Activated T-helper 2 cell treated with anti-CD3 and anti-CD28 coated beads, Interferon-gamma antibody, Interleukin-2, Interleukin-4, amounts not matched to agents 10 μg/mL and 5 μg/mL and 100 μg/mL, durations not matched to agents 14 hours and 24 hours and 36 hours (primary cell): ENCODE measurements at places on chromosomes 11 and 22. TPM values are rescaled to one million over a fixed set of nuclear protein-coding genes. Genes with fewer than 3 reads are reported as not detected.

DNA sequence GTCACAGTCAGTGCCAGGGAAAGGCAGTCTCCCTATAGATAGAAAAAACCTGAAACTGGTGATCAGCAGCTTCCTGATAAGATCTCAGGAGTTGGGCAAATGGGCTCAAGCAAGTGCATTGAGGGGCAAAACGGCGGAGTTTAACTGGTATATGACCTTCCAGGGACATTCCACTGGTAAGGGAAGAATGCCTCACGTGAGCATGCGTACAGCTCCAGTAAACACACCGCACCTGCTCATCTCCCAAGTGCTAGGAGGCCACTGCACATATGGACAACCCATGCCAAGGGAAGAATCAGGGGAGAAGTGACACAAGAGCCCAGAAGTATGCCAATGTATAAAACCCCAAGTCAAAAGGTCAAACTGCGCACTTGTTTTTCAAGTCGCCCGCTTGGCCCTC lies 11.6 kb downstream of the HEPHL1 start:
- no peaks in the 10 kb centered on the region for H3K36me3 ChIP-seq
- H3K27me3 ChIP-seq, result no peaks in the 10 kb centered on the region
- no peaks in the 10 kb centered on the region for H3K4me1 ChIP-seq
- H3K27ac ChIP-seq, result no peak overlapping the region

DNA sequence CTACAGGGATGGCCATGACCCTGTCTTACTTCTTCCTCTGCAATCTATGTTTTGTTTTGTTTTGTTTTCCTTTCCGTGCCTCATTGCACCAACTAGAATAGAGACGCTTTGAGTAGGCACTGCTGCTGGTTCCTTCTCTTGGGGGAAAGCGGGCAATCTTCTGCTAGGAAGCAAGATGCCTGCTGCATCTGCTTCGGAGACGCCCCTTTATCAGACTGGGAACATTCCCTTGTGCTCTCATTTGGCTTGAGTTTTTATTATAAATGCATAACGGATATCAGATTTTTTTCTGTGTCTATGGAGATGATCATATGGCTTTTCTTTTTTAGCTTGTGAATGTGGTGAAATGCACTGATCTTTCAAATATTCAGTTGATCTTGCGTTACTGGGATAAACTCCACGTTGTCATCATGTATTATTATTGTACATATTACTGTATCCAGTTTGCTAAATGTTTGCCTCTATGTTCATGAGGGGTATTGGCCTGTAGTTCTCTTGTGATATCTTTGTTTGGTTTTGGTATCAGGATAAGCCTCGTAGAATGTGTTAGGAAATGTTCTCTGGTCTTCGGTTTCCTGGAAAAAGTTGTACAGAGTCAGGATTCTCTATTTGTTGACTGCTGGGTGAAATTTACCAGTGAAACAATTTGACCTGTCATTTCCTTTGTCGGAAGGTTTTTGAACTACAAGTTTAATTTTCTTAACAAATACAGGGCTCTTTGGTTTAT lies 23.4 kb upstream of the KRTAP5-6 start:
- no peak for DNase-seq
- H3K4me3 ChIP-seq, result no peak overlapping the region
- H3K27me3 ChIP-seq, result peaks cover 44% of the 10 kb centered on the region
- no peaks in the 10 kb centered on the region for H3K4me1 ChIP-seq
- H3K36me3 ChIP-seq, result no peaks in the 10 kb centered on the region

- no peak overlapping the region for H3K4me3 ChIP-seq
- DNase-seq, result no peak
- H3K27me3 ChIP-seq, result no peaks in the 10 kb centered on the region
- no peaks in the 10 kb centered on the region for H3K4me1 ChIP-seq
- H3K27ac ChIP-seq, result no peak overlapping the region
These were observed 13.0 kb downstream of the OR52N4 start for GRCh38 chr11:5767056-5767455.

GRCh38 chr11:43327987-43328386 lies 16.2 kb downstream of the API5 start:
- no peaks in the 10 kb centered on the region for H3K27me3 ChIP-seq
- peaks cover 79% of the 10 kb centered on the region for H3K36me3 ChIP-seq
- no peak overlapping the region for H3K4me3 ChIP-seq

GRCh38 chr11:109275931-109276330 lies 146.1 kb upstream of the C11orf87 start:
- H3K36me3 ChIP-seq, result no peaks in the 10 kb centered on the region
- H3K27ac ChIP-seq, result no peak overlapping the region
- H3K4me3 ChIP-seq, result no peak overlapping the region
- no peak for DNase-seq
- peaks cover 4% of the 10 kb centered on the region for H3K4me1 ChIP-seq

DNA sequence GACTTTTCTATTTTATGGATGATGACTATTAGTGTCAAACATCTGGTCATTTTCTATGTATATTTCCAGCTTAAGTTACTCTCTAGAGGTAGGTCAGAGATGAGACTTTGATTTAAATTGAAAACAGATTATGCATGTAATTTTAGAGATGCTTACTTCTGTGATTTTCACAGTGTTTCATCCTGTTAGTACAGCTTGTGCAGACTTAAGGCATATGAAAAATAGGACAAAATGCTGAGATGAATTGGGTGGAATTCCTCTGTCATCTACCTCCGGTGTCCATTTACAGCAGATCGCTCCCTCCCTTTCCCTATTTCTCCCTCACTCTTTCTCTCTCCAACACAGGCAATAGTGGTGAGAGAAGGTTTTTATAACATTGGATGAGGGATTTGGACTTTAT lies 14.1 kb downstream of the JAM3 start:
- no peaks in the 10 kb centered on the region for H3K4me1 ChIP-seq
- H3K27me3 ChIP-seq, result peaks cover 12% of the 10 kb centered on the region
- no peaks in the 10 kb centered on the region for H3K36me3 ChIP-seq
- no peak for DNase-seq
- H3K27ac ChIP-seq, result no peak overlapping the region

DNA sequence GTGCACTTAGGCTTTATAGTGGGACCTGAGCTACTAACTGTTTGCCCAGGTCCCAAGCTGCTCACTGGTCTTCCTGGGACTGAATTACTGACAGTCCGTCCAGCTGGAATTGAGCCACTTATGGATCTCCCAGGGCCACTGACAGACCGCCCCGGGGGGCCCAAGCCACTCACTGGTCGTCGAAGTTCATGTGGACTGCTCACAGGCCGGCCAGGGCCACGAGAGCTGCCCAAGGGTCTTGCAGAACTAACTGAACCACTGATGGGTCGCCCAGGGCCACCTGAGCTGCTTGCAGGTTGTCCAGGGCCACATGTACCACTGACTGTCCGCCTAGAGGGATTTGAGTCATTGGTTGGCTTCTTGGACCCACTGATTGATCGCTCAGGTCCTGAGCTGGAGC lies 15.1 kb downstream of the MISFA start:
- H3K4me3 ChIP-seq, result no peak overlapping the region
- H3K4me1 ChIP-seq, result peaks cover 43% of the 10 kb centered on the region
- no peaks in the 10 kb centered on the region for H3K27me3 ChIP-seq
- peaks cover 57% of the 10 kb centered on the region for H3K36me3 ChIP-seq
- DNase-seq, result no peak
- no peak overlapping the region for H3K27ac ChIP-seq

GRCh38 chr22:35443338-35443737 lies 43.4 kb downstream of the MCM5 start:
- H3K27ac ChIP-seq, result no peak overlapping the region
- no peak overlapping the region for H3K4me3 ChIP-seq
- peaks cover 10% of the 10 kb centered on the region for H3K4me1 ChIP-seq

GRCh38 chr11:125236072-125236825 lies 71.7 kb downstream of the PKNOX2 start:
- H3K27me3 ChIP-seq, result peaks cover 3% of the 10 kb centered on the region
- H3K27ac ChIP-seq, result no peak overlapping the region
- no peaks in the 10 kb centered on the region for H3K36me3 ChIP-seq
- H3K4me3 ChIP-seq, result no peak overlapping the region

GRCh38 chr11:111047374-111047773 lies 198.2 kb upstream of the POU2AF2 start:
- H3K4me1 ChIP-seq, result no peaks in the 10 kb centered on the region
- no peak overlapping the region for H3K27ac ChIP-seq
- H3K36me3 ChIP-seq, result no peaks in the 10 kb centered on the region
- DNase-seq, result no peak
- H3K27me3 ChIP-seq, result peaks cover 3% of the 10 kb centered on the region
- no peak overlapping the region for H3K4me3 ChIP-seq

DNA sequence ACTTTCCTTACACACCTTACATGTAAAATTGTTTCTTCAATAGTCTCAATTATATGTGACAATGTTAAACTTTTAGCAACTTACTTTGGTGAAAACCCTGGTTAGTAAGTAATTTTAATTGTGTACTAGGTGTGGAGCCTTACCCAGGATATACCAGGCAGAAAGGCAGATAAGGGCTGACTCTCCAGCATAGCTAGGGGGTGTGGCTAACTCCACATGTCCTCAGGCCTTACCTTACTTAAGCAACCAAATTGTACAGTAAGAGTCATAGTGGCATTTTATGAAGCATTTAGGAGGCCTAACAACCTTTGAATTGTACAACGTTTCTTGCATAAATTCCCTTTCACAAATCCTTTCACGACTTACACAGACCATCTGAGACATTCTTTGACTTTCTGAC lies 118.2 kb upstream of the OR9Q1 start:
- H3K27me3 ChIP-seq, result no peaks in the 10 kb centered on the region
- peaks cover 4% of the 10 kb centered on the region for H3K4me1 ChIP-seq
- DNase-seq, result no peak
- no peaks in the 10 kb centered on the region for H3K36me3 ChIP-seq

- peaks cover 2% of the 10 kb centered on the region for H3K4me1 ChIP-seq
- DNase-seq, result no peak
- no peak overlapping the region for H3K4me3 ChIP-seq
- H3K27me3 ChIP-seq, result peaks cover 4% of the 10 kb centered on the region
- no peak overlapping the region for H3K27ac ChIP-seq
These were observed 74.3 kb downstream of the MYEOV start for GRCh38 chr11:69368119-69368880.

GRCh38 chr22:23137905-23138561 lies 3.8 kb downstream of the RSPH14 start:
- no peaks in the 10 kb centered on the region for H3K27me3 ChIP-seq
- peak overlapping the region; percentile 15 for H3K4me3 ChIP-seq
- H3K36me3 ChIP-seq, result no peaks in the 10 kb centered on the region
- H3K27ac ChIP-seq, result peak overlapping the region; percentile 78
- DNase-seq, result peak; percentile 27
- H3K4me1 ChIP-seq, result peaks cover 30% of the 10 kb centered on the region

- peaks cover 20% of the 10 kb centered on the region for H3K27me3 ChIP-seq
- H3K4me1 ChIP-seq, result peaks cover 5% of the 10 kb centered on the region
- H3K36me3 ChIP-seq, result no peaks in the 10 kb centered on the region
- DNase-seq, result no peak
- H3K4me3 ChIP-seq, result no peak overlapping the region
These were observed 104.0 kb upstream of the AKIP1 start for GRCh38 chr11:8806974-8807373.

GRCh38 chr11:112656772-112657428 lies 304.3 kb upstream of the NCAM1 start:
- no peaks in the 10 kb centered on the region for H3K4me1 ChIP-seq
- DNase-seq, result no peak
- H3K27ac ChIP-seq, result no peak overlapping the region
- no peaks in the 10 kb centered on the region for H3K27me3 ChIP-seq
- no peaks in the 10 kb centered on the region for H3K36me3 ChIP-seq
- no peak overlapping the region for H3K4me3 ChIP-seq

GRCh38 chr11:84297570-84297969 lies 1011.4 kb upstream of the CCDC90B start:
- H3K4me3 ChIP-seq, result no peak overlapping the region
- no peak for DNase-seq
- H3K27ac ChIP-seq, result no peak overlapping the region
- H3K36me3 ChIP-seq, result no peaks in the 10 kb centered on the region
- H3K4me1 ChIP-seq, result no peaks in the 10 kb centered on the region
- no peaks in the 10 kb centered on the region for H3K27me3 ChIP-seq

- no peak overlapping the region for H3K27ac ChIP-seq
- H3K4me1 ChIP-seq, result peaks cover 30% of the 10 kb centered on the region
- H3K27me3 ChIP-seq, result no peaks in the 10 kb centered on the region
- H3K36me3 ChIP-seq, result peaks cover 65% of the 10 kb centered on the region
- H3K4me3 ChIP-seq, result no peak overlapping the region
These were observed 9.0 kb upstream of the RRM1 start for GRCh38 chr11:4085575-4085974.

DNA sequence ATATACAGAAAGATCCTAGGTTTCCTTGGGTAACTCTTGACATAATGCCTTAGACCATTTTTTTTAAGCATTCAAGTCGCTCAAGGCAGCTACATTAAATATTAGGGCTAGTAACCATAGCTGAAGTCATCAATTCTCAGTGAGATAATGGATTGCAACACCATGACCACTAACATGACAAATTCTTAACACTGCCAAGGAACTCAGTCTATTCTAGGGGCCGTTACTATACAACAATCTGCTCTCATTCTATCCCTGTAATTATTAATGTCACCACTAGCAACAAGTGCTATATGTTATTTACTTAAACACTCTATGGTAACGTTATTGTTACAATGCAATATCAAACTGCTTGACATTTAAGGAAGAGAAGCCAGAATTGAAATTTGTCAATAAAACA lies 3.2 kb upstream of the STK33 start:
- no peak for DNase-seq
- H3K27me3 ChIP-seq, result peaks cover 51% of the 10 kb centered on the region
- no peak overlapping the region for H3K4me3 ChIP-seq
- no peak overlapping the region for H3K27ac ChIP-seq

DNA sequence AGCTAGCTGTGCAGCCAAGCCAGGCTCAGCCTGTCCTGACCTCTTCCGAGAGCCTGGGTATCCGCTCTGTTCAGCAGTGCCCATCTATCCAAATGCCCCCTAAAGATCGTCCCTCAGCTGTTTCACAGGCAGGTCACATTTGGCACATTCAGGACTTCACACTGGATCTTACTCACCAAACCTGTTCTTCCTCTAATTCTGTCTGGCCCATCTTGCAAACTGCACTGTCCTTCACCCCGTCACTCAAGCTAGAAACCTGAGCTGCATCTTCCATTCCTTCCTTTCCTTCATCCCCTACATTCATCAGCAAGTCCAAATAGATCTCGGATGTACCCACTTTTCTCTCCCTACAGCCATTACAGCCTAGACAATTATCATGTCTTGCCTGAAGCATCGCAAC lies 60.7 kb upstream of the CSNK2A3 start:
- no peaks in the 10 kb centered on the region for H3K36me3 ChIP-seq
- no peak overlapping the region for H3K4me3 ChIP-seq
- no peak for DNase-seq
- H3K27ac ChIP-seq, result no peak overlapping the region
- H3K27me3 ChIP-seq, result peaks cover 12% of the 10 kb centered on the region

- no peak overlapping the region for H3K27ac ChIP-seq
- no peaks in the 10 kb centered on the region for H3K27me3 ChIP-seq
- H3K4me1 ChIP-seq, result no peaks in the 10 kb centered on the region
- H3K36me3 ChIP-seq, result no peaks in the 10 kb centered on the region
These were observed 535.8 kb downstream of the TBC1D22A start for GRCh38 chr22:47298017-47298785.

- no peak overlapping the region for H3K27ac ChIP-seq
- no peak for DNase-seq
- H3K27me3 ChIP-seq, result peaks cover 11% of the 10 kb centered on the region
- no peaks in the 10 kb centered on the region for H3K4me1 ChIP-seq
These were observed 28.0 kb upstream of the ZBED5 start for GRCh38 chr11:10885703-10886363.

RAB36 gene
- total RNA-seq, result not detected in 2 replicates

SLC39A13 gene
- 12.5 and 15.2 TPM in 2 replicates for total RNA-seq

PIK3IP1 gene
- 9.3 and 10.4 TPM in 2 replicates for total RNA-seq

NXPE2 gene
- not detected in 2 replicates for total RNA-seq

ANO3 gene
- not detected in 2 replicates for total RNA-seq

CFAP300 gene
- total RNA-seq, result not detected in 2 replicates

SOX6 gene
- total RNA-seq, result 0.34 TPM in 1 of 2 replicates, not detected in the other

ISX gene
- not detected in 2 replicates for total RNA-seq

UPK3A gene
- total RNA-seq, result not detected in 2 replicates

ANKRD42 gene
- total RNA-seq, result 3.7 TPM in 2 replicates

IL17RA gene
- total RNA-seq, result 16.8 and 17.6 TPM in 2 replicates

OR4D11 gene
- total RNA-seq, result not detected in 2 replicates
